ENCODE measurements at places on chromosomes 5 and 9.

DNA sequence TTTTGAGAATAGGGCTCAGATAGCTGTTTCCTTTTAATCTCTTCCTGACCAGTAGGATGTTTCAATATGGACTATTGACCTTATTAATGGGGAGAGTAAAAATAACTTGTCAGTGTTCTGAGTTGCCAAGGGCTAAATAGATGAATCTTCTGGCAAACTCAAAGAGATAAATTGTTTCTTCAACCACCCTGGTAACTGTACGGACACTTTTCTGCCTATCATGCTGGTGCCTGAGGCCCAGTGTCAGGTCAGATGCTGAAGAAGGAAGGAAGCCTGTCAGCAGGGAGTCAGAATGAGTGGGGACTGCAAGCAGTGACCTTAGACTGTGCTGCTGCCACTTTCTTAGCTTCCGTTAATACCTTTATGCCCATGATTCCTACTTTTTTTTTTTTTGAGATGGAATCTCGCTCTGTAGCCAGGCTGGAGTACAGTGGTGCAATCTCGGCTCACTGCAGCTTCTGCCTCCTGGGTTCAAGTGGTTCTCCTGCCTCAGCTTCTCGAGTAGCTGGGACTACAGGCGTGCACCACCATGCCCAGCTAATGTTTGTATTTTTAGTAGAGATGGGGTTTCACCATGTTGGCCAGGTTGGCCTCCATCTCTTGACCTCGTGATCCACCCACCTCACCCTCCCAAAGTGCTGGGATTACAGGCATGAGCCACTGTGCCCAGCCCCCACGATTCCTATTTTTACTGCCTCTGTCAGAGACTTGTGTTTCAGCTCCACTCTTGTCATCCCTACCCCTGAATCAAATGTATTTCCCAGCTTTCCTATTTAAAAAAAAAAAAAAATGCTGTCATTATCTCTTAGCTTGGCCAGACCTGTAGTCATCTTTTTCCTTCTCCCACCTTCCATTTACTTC lies 33.7 kb downstream of the TGFBR1 start:
- DNase-seq, result no peak

- no peak for DNase-seq
Measured at GRCh38 chr9:135240222-135240621, 152.8 kb downstream of the OLFM1 start.

DNA sequence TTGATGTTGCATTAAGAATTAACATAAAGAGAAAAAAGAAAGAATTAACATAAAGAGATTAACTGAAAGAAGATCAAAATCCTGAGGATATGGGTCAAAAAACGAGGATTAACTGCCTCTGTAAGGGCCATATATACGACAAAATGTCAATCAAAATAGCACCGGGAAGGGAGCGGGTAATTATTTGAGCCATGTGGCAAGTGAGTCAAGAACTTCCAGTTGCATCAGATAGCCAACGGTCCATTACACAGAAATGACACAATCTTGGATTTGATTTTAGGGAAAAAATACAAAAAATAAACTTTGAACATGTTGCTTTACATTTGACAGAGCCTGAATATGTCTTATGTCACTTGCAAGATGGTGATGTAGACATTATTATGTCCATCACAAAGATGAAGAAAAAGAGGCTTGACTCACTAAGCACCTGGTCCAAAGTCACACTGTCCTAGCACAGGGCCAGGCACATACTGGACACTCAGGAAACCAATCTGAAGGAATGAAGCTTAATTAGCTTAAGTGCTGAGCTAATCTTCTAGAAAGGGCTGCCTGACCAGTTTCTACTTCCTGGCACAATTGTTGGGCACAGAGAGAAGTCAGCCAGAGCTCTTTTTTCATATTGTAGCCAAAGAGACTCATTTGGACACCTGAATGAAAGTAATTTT lies 273.2 kb upstream of the PAPPA start:
- DNase-seq, result no peak

DNA sequence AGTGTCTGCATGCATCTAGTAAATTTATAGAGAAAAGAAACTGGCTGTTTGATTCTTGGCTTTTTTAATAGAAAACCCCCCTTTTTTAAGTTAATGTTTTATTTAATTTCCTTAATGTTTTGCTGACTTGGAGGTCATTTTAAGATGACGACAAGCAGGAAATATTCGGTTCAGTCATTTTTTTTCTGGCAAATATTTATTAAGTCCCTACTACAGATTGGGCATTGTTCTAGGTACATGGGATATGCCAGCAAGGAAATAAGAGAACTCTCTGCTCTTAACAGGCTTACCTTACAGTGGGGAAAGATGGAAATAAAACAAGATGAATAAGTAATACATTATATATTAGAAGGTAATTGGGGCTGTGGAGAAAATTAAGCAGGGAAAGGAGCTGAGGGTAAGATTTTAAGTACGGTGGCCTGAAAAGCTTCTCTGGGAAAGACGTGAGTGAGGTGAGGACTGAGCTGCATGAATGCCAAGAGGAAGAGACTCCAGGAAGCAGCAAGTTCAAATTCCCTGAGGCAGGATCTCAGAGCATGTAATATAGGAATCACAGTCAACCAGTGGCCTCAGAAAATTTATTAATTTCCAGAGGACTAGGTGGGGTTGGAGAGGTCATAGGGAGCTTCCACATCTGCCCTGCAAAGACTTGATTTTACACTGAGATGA lies 316.0 kb upstream of the DAP start:
- DNase-seq, result no peak

GRCh38 chr5:132238169-132238744 lies 10.6 kb upstream of the P4HA2 start:
- no peak for DNase-seq

DNA sequence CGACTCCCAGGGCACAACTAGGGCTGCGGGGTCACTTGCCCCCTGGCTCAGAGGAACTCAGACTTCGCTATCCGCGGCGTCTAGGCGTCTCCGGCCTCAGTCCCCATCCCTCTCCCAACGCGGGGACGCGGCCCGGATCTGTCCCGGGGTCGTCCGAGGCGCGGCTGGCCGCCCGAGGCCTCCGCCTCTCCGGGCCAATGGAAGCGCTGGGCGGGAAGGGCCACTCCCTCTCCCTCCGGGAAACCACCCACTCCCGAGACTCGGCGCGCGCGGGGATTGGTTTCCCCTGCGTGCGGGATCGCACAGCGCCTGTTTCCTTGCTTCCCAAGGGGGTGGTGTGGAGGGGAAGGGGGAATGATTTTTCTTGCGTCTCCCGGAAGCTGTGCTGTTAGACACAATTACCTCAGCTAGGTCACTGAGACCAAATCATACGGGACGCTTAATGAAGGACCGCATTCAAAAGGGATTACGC lies 38.3 kb downstream of the NR2F1 start:
- no peak for DNase-seq

DNA sequence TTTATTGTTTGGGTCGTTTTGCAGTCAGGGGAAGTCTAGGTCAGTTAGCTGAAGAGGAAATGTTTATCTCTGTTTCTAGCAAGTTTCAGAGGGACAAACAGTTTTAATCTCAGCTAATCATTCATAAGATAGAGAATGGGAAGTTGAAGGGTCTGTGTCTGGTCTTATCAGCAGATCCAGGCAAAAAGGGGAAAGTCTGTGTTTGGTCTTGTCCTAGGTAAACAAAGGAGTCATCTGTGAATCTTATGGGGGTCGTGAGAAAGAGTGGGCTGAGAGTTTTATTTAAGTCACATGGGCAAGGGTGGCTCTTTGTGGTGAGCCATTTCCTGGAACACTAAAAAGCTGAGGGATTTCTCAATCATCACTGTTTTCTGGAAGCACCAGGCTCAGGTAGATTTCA lies 5.6 kb upstream of the SNCAIP start:
- no peak for DNase-seq

- no peak for DNase-seq
Measured at GRCh38 chr9:26565118-26565517, 327.5 kb downstream of the CAAP1 start.

- DNase-seq, result no peak
Measured at GRCh38 chr5:133897431-133897830, 71.0 kb downstream of the C5orf15 start.

DNA sequence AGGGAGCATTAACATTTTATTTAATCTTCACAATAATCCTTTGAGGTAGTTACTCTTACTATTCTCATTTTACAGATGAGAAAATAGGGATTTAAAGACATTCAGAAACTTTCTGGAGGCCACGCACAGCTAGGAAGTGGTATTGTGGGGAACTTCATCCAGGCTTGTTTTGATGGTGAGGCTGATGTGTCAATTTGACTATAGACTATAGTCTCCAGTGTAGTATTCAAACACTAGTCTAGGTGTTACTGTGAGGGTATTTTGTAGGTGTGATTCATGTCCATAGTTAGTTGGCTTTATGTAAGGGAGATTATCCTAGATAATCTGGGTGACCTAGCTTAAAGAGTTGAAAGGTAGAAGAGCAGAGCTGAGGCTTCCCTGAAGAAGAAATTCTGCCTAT lies 54.1 kb upstream of the ELL2 start:
- DNase-seq, result no peak

GRCh38 chr9:17906841-17907778 lies 328.2 kb downstream of the SH3GL2 start:
- no peak for DNase-seq

DNA sequence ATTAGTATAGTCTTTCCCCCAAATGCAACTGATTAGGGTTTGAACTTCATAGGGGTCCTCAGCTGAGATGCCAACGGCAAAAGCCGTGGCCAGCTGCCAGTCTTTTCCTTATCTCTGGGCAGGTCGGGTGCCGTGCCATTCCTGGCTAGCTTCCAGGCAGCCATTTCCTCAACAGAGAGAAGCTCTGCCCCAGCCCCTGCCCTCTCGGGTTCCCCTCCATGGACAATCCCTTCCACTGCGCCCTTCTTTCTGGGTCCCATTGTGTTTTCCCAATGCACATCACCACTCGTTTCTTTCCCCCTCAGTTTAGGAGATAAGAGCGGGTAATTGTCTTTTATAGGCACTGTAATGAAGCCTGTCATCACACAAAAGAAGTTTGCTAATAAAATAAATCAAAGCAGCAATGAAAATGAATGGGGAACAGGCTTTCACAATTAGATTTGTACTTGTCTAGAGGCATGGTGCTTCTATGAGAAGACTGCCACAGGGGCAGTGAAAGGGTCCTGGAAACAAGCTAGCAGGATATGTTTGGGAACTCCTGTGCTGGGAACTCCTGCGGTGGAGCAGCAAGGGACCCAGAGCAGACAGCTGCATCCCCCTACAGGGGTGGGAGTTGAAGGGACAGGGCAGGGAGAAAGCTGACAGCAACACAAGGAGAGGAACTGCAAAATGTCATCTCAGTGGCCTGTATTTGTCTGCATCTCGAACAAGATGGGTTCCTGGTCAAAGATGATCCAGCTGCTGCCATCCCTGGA lies 48.0 kb upstream of the SAP30L start:
- no peak for DNase-seq

DNA sequence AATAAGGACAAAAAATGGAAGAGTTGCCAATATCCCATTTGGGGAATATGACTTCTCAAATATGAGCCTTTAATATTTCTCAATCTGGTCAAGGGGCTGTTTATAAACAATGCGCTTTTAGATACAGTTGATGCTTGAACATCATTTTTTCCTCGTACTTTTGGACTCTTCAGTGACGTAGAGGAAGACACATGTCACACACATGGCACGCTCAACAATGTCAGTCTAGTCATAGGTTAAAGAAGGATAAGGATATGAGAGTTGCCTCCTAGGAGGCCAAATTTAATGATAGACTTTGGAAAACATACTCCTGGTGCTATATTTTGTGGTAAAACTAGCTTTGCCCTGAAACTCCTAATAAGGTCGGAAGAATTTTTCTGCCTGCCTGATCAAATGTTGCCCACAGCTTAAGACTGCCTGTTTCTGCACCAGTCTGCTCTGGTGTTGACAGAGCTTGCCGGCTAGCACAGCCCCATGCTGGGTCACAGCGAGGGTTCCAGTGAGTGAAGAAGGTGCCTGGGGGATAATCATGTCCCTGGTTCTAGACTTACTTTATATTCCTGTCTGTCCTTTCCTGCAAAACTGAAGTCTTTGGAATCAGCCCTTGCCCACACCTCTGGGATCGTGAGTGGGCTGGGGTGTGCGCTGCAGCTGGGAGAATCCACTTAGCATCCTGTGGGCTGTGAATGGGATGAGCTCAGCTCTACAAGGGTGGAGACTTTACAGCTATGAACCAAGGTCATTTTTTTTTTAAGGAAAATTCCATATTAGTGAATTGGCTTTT lies 230.8 kb upstream of the IRX4 start:
- no peak for DNase-seq

DNA sequence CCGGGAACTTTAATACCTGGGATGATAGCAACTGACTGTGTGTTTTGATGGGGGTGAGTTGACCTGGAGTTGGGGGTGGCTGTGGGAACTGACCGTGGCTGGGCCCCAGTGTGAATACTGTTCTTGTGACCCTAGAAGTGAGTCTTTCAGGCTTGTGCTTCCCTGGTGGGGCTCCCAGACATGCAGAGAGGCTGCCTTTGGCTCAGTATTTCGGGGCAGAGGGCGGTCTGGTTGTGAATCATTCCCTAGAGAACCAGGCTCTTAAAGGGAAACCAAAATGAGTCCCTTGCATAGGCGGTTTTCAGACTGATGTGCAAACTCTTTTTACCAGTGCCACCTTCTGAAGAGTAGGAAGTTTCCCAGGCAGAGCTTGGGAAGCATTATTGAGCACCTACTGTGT lies 132.1 kb downstream of the MACROH2A1 start:
- no peak for DNase-seq

DNA sequence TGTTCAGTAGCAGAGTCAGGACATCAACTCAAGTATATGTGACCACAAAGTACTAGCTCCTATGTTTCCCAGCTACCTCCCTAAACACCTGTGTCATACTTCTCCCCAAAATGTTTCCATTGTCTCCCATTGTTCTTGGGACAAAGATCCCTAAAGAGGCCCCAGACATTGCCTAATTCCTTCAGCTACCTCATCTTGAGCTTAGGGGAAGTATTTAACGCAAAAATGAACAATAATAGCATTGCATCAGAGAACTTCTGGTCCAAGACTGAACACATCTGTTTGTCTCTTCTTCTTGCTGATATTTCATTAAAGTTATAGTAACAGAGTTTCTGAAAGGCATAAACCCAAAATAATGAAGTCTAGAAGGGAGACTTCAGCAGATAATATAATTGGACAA lies 430.8 kb downstream of the MTRR start:
- no peak for DNase-seq

- no peak for DNase-seq
Measured at GRCh38 chr9:134026581-134026980, 1.3 kb downstream of the BRD3OS start.

DNA sequence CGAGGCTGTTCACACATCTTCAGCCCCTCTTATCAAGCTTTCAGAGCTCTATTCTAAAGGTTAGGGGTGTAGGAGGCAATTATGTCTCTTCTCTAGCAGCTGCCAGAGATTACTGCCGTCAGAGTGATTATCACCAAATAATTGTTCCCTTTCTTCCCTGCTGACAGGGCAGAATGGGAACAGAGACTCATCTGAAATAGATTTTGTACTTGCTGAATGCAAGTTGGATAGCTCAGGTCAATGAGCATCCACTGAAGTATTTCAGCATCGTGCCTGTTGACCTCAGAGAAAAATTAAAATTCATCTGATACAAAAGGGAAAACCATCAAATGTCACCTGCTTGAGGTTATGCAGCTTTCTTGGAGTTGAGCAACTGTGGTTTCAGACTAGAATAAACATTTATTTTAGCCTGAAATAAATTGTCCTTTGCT lies 213.7 kb upstream of the MAP3K1 start:
- no peak for DNase-seq

All from NCI-H1048 (cell line).